Hematopoietic multipotent progenitor cell treated with erythropoietin and hydrocortisone succinate and interleukin-3 and kit ligand, for 4 days (in vitro differentiated cells): ENCODE measurements at places on chromosomes 2 and 18.

DNA sequence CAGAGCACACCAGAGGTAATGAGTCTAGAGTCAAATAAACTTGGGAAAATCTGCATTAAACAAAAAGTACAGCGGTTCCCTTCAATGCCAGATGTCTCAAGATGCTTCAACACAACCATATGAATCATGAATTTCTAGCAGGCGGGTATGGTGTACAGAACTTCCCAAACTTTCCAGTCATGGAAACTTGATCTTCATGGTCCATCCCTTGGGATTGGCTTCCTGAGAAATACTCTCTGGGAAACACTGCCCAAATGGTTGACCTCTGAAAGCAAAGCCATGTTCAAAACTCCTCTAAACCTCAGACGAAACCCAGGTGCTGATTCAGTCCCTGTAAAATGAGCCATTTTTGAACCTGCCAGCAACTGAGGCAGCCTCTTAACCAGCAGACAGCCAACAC lies 16.4 kb upstream of the TMEM247 start:
- no peak for DNase-seq

- peak; percentile 11 for DNase-seq
These were observed 75.2 kb downstream of the MAP2 start for GRCh38 chr2:209499069-209499468.

DNA sequence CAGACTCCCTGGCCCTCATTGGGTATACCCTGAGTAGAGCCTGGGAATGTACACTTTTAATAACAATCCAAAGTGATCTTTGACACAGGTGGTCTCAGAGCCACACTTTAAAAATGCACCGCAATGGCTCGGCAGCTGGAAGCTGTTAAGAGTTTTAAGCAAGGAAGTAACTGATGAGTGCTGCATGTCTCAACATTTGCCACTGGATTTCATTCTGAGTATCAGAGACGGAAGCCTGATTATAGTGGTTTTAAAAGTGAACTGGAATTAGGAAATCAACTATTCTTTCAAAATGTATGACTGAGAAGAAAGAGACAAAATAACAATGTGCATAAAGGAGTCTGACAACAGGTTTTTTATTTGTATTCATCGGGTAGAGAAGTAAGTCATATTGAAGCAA lies 7.5 kb downstream of the MBOAT2 start:
- DNase-seq: no peak

- peak; percentile 58 for DNase-seq
These were observed 593 bp downstream of the ZNF514 start for GRCh38 chr2:95158891-95159619.

- no peak for DNase-seq
These were observed 77.8 kb downstream of the DNER start for GRCh38 chr2:229636571-229636970.
